ENCODE measurements at places on chromosomes 4 and X. TPM values are rescaled to one million over a fixed set of nuclear protein-coding genes. Genes with fewer than 3 reads are reported as not detected.

- DNase-seq: peak; percentile 71
Measured at GRCh38 chr4:42673082-42673425, 16.1 kb upstream of the ATP8A1 start.

DNA sequence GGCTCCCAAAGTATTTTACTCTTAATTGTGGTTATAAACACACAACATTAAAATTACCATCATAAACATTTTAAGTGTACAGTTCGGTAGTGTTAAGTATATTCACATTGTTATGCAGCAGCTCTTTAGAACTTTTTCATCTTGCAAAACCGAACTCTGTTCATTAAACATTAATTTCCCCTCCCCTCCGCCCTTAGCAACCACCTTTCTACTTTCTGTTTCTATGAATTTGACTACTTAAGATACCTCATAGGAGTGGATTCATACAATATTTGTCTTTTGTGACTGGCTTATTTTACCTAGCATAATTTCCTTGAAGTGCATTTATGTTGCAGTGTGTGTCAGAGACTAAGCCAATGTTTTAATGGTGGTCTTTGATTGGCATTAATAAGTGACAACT lies 32.6 kb downstream of the IL13RA1 start:
- DNase-seq: no peak

DNA sequence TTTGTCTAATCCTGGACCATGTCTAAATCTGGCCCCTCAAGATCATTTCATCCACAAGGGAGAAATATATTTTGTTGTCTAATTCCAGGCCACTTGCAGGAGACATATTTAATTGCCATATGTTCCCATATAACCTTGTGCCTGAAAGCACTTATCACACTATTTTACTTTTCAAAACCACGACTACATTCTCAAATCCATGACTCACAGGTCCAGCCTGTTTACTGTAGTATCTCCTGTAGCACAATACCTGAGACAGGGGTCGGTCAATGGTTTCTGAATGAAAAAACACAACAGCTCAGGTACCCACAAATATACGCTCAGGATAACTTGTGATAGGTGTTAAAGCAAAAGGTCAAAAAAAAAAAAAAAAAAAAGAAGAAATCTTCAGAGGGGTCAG lies 60.9 kb downstream of the SEC24D start:
- no peak for DNase-seq

DNA sequence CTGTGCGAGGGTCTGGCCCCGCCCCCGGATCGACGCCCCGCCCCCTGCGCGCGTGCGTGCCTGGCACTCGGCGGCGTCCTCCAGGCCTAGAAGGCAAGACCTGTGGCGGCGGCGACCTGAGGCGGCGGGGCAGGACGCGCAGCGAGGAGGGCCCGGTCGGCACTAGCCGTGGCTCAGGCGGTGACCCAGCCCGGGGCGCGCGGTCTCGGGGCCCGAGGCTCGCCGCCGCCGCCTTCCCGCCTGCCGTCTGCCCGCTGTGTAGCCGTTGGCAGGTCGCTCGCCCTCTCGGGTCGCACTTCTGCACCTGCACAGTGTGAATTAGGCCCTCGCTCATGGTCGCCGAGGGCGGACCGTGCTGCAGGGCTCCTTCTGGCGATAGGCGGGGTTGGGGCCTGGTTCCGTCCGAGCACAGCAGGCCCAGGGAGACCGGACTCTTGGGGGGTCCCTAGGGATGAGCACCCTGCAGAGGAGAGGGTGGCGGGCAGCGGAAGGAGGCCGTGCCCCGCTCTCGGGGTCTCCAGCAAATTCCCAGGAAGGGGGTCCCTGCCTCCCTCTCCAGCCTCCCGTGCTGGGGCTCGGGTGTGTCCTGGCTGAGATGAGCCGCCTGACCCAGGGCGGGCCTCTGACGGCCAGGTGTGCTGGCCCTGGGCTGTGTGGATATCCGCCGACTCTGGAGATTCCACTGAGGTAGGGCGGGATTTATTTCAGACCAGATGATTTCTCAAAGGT lies 557 bp upstream of the FAM53A start:
- no peak for DNase-seq

SRPX2 gene
- total RNA-seq: 28.5 TPM

GATA1 gene
- total RNA-seq: not detected

Measured in heart left ventricle (tissue), 16 donors.